ENCODE measurements at places on chromosomes 16 and 17.

- no peak for DNase-seq
Measured at GRCh38 chr17:46842835-46843234, 8.5 kb upstream of the WNT9B start.

- DNase-seq = no peak
Measured at GRCh38 chr16:13727943-13728342, 192.0 kb upstream of the ERCC4 start.

GRCh38 chr16:53041320-53042051, 11.2 kb downstream of the CHD9NB start:
- no peak for DNase-seq

DNA sequence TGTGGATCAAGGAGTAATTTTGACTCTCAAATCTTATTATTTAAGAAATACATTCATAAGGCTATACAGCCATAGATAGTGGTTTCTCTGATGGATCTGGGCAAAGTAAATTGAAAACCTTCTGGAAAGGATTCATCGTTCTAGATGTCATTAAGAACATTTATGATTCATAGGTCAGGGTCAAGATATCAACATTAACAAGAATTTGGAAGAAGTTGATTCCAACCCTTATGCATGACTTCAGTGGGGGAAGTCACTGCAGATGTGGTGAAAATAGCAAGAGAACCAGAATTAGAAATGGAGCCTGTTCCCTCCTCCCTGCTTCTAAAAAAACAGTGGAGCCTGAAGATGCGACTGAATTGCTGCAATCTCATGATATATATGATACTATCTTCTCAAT, 36.6 kb upstream of the HNF1B start:
- no peak for DNase-seq

DNA sequence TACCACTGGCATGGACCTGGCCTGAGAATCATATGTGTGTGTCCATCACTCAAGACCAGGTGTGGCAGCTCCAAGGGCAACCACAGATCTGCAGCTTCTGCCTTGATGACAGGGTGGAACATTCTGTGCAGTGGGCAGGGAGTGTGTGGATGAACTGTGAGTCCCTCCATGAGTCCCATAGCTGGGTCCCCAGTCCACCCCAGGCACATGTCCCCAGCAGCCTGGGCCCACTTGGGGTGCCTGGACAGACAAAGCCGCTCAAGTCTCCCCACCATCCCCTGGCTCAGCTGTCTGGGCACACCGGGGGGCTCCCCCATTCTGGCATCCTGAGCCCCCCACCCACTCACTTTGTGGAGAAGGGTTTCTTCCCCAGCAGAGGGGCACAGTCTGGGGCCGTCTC, 4.6 kb upstream of the KRT16 start:
- DNase-seq = no peak

DNA sequence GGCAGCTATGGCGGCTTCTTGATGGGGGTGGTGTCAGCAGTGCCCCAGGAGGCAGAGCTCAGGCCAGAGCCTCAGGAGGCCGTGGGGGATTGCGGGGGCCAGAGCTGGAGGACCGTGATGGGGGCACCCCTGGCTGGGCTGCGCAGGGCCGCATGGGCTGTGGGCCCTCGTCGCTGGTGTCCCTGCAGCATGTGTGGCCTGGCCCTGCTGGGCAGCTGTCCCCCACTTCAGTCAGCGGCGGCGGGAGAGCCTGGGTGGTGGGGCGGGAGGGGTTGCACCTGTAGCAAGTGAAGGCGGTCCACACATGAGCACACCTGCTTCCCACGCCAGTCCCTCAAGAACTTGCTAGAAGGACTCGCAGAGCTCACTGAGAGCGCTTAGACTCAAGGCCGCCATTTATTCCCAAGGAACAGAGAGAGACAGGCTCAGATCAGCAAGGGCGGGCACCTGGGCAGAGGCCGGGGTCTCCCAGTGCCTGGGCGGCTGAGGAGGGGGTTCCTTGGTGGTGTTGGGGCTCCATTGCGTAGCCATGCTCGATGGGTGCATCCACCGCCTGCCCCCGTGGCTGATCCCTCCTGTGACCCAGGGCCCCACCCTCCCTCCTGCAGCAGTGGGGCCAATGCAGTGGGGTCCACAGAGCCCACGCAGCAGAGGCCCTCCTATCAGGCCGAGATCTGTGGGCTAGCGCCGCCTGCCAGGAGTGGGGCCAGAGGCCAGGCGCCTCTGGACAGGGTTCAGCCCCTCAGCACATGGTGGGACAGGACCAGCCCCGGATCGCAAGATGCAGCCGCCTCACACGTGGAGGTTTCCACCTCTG, 15.7 kb downstream of the PRSS27 start:
- DNase-seq = no peak

- DNase-seq = no peak
Measured at GRCh38 chr16:55492756-55493380, 13.9 kb downstream of the MMP2 start.

- no peak for DNase-seq
Measured at GRCh38 chr17:6989779-6990178, 6.1 kb upstream of the ALOX12 start.

DNA sequence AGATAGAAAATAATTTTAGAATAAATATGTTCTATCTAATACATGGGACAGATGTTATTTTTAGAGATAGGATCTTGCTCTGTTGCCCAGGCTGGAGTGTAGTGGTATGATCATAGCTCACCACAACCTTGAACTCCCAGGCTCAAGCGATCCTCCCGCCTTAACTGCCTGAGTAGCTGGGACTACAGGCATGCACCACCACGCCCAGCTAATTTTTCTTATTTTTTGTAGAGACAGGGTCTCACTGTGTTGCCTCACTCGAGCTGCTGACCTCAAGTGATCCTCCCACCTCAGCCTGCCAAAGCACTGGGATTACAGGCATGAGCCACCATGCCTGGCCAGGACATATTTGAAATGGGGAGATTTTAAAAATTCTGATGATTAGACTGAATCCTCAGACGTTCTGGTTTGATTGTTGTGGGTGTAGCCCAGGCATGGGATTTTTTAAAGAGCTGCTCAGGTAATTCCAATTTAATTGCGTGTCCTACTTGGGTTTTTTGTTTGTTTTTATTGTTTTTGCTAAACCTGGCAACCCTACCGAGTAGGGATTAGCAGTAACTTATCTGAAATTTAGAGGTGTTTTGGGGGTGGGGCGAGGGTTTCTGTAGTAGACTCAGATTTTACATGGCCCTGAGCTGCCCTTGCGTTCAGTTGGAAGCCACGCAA, 142.9 kb downstream of the RAB11FIP4 start:
- DNase-seq = no peak

DNA sequence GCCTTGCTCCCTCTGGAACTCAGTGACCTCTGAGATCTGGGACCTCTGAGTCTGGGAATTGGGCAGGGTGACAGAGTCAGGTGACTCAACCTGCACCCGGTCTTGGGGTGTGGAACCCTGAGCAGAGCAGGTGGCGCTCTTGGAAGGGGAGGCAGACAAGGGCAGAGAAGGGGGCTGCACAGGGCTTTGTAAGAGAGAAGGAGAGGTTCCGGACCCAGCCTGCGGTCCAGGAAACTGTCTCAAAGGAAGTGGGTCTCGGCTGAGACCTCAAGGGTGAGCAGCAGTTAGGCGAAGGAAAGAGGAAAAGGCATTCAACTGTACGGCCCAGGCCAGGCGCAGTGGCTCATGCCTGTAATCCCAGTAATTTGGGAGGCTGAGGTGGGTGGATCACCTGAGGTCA, 10.0 kb upstream of the RIPOR1 start:
- no peak for DNase-seq

DNA sequence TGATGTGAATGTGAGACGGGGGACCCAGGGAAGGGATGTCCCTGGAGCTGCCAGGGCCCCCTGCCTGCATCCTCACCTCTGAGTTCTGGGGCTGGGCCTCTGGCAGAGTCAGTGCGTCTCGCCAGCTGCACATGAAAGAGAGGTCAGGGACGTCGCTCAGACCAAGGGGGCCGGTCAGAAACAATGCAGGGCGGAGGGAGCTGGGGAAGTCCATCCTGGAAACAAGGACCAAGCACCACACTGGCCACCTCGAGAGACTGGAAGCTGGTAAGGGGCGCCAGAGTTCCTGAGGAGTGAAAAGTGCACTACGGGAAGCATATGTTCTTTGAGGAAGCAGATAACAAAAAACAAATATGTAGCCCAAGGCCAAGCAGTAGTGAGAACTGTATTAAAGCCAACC, 2.1 kb downstream of the TAF1C start:
- no peak for DNase-seq

DNA sequence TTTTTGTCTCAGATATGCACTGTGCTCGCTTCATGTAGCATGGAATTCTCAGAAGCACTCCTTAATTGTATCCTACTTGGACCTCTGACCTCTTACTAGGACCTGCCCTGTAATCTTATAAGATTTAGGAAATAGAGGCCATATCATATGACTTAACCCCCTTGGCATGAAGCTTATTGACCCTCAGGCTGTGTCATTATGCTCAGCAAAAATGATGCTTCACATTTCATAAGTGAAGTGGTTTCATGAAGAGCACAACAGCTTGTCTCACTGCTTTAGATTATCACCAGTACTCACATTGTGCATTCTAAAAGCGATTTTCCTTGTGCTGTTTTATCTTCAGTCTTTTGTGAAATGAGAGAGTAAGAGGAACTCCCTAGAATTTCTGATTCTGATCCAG, 6.4 kb downstream of the PHKB start:
- DNase-seq = no peak

DNA sequence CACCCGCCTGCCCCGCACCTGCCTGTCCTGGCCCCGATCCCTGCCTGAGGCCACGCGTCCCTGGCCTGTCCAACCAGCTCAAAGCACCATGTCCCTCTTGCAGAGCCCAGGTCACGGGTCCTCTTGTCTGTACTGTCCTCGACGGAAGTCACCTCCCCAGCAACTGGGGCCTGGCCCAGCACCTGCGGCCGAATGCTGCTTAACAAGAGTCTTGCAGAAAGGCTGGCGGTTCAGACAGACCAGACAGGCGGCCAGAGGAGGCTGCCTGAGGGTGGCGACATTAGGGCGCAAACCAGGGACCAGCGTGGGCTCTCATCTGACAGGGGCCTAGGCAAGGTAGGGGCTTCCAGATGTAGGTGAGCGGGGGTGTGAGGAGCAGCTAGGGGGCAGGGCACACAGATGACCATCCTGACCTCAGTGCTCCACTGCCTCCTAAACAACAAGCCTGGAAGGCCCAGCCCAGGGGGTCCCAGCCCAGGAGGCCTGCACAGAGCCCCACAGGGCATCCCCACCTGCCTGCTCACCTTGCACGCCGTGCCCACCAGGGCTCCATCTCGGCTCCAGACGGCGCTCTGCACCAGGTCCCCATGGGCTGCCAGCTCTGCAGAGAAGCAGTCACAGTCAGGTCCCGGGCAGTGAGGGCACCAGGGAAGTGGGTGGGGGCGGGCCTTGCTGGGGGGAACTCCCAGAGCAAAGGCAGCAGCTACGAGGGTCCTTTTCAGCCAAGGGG, 11.3 kb downstream of the CORO7 start:
- DNase-seq = no peak

DNA sequence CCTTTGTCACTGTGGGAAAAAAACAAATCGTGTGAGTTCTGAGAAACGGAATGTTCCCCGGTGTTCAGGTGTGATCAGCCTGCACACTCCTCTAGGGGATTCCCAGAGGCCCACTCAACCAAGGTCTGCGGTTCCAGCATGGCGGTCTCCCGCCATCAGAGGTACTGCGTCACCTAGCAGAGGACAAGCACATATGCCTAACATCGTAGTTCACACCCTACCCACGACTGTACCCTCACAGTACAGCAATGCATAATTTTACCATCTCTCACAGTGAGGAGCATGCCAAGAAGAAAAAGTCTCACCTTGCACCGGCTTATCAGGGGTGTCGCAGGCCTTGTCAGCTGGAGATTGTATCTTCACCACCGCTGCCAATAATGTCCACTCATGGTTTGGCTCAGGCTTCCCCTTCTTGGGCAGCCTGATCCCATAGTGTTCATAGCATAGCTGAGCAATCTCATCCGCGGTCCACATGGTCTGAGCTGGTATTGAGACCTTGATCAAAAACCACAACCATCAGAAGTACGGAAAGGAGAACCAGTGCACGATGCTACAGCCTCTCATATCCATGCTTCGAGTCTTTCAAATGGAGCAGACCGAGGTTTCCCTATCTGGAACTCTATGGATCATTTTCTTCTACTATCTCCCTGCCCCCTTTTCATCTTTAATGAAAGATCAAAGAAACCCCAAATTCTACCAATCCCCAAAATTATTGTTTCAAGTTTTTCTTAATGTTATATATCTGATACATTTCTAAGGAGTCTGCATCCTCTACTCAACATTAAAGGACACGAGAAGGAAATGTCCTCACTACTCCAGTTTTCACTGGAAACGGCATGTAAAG, 2.5 kb downstream of the ADAT1 start:
- no peak for DNase-seq

DNA sequence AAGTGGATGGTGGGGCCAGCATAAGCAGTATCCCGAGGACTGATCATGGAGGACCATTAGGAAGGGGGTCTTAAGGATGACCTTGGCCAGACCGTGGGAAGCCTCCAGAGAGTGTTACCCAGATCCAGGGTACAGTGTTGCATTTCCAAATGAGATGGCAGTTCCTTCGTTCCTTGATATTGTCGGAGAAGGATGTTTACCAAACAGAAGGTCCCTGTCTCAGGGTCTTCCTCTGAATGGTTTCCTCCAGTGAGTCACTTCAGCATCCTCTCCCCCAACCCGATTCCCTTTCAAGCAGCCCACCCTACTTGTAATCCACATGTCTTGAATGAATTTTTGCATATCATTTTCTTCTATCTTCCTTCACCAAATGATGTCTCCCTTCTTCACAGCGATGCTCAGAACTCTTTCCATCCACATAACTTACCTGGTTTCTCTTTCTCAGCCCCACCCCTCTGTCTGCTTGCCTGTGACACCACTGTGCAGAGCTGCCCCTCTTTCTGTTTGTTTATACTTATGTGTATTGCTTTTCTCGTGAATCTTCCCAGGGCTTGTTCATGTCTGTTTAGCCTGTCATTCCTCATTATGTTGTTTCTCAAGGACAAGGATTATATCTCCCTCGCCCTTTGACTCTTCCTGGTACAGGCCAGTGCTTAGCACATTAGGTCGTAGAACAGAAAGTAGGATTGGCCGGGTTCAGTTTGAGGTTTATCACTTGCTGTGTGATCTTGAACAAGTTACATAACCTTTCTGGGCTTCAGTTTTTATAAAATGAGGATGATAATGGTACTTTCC, 5.7 kb downstream of the GOSR2 start:
- no peak for DNase-seq

DNA sequence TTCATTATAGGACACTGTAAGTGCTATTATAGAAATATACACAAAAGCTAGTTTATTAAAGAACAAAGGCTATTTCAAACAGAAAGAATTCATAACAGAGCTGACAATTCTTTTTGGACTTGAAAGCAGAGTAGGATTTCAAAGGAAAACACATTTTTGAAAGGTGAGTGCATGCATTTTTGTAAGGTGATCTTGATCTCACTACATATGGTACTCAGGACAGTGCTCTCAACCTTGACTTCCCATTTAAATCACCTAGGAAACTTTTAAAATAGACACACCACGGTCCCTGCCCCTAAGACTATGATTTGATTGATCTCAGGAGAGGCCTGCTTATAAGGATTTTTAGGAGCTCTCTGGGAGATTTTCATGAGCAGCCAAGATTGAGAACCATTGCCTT, 1362.0 kb downstream of the CDH8 start:
- DNase-seq = no peak

DNA sequence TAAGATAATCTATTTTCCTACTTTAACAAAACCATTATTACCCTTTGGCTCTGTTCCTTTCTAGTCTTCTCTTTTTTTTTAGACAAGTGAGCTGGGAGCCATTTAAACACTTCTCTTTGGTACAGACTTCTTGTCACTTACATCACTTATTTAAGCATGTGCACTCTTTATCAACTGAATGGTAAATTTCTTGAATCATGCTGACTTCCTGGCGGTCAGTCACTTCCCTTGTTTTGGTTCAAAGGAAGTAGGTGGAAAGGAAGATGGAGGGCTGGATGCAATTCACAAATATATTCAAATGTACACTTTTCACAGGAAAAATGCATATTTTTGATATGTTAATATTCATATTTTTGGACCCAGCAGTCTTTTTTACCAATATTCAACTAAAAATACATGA, 97.1 kb downstream of the ITFG1 start:
- no peak for DNase-seq
